ENCODE measurements at places on chromosomes 16 and 17.
A peak's percentile ranks its signal among the peaks of the same experiment; 100 is the strongest.

GRCh38 chr17:50256826-50257618 is 17.2 kb upstream of the TMEM92 start:
- DNase-seq, result no peak

- peak; percentile 45 for DNase-seq
Measured at GRCh38 chr17:77999413-78000173, 41.1 kb downstream of the TNRC6C start.

- no peak for DNase-seq
Measured at GRCh38 chr17:42845918-42846593, 1.7 kb downstream of the AOC2 start.

- no peak for DNase-seq
Measured at GRCh38 chr16:19812986-19813385, 71.7 kb downstream of the GPRC5B start.

DNA sequence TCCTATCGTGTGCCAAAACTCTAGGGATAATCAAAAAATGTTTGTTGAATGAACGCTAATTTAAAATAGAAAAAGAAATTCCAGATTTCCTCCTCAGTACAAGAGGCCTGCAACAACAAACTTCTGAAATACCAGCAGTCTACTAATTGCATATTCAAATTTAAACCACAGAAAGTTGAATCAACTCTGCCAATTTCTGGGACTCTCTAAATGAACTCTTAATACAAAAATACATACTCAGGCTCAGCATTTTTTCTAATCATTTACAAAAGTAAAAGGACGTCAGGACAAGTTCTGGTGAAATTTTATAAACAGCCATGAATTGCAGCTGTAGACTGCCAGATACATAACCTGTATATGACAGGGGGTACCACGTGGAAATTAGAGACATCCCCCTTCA is 49.0 kb downstream of the KANSL1 start:
- no peak for DNase-seq

DNA sequence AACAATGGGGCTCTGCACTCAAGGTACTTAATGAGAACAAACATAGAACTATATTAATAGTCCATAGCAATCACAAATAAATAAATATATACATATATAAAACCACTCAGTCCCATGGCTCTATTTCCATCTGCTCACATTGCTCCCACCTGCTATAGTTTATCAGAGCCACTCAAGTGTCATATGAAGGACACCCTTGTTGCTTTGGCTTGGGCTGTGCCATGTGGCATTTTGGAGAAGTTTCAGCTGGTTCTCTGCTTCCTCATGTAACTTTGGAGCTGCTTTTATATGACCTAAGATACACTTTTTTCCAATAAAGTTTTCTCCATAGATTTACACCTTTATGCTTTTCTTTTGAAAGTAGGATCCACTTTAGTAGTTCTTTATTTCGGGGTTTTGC is 126.4 kb downstream of the KCNJ2 start:
- DNase-seq, result no peak
